Common myeloid progenitor, CD34-positive (primary cell): ENCODE measurements at places on chromosomes 5 and 9.

DNA sequence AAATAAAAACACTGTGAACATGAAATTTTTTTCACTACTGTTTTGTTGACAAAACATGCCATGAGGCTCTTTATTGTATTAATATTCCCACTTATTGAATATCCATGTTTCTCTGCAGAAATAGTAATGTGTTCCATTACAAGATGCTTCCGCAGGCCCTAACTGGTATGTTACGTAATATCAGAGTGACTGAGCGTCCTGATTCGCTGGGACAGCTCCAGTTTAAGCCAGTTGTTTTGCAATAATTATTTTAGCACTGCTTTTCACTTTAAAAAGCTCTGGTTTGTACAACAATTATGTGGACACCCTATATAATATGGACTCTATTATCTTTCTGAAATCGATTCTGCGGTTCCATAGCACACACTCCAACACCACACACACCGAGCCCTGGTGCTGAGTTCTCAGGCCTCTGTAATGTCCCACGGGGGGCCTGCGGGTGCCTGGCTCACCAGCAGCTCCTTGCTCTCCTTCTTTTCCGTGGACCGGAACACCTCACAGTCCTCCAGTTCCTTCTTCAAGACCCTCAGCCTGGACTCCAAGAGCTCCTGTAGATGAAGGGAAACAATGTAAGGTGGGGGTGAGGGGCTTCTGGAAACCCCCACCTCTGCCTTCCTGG lies 1.8 kb downstream of the TRIM7 start:
- H3K27me3 ChIP-seq = no peaks in the 10 kb centered on the region
- DNase-seq = peak; percentile 42
- peaks cover 31% of the 10 kb centered on the region for H3K4me1 ChIP-seq
- H3K4me3 ChIP-seq = no peak overlapping the region

GRCh38 chr5:35954175-35954574 lies 15.8 kb upstream of the CAPSL start:
- no peaks in the 10 kb centered on the region for H3K36me3 ChIP-seq
- H3K27ac ChIP-seq = no peak overlapping the region
- peaks cover 3% of the 10 kb centered on the region for H3K27me3 ChIP-seq
- DNase-seq = no peak
- no peak overlapping the region for H3K4me3 ChIP-seq
- H3K4me1 ChIP-seq = no peaks in the 10 kb centered on the region

GRCh38 chr9:124342776-124343485 lies 72.3 kb downstream of the PSMB7 start:
- H3K27ac ChIP-seq = no peak overlapping the region
- DNase-seq = no peak
- no peak overlapping the region for H3K4me3 ChIP-seq
- peaks cover 5% of the 10 kb centered on the region for H3K36me3 ChIP-seq
- no peaks in the 10 kb centered on the region for H3K27me3 ChIP-seq

- H3K27me3 ChIP-seq = no peaks in the 10 kb centered on the region
- no peak overlapping the region for H3K4me3 ChIP-seq
- H3K36me3 ChIP-seq = no peaks in the 10 kb centered on the region
- H3K27ac ChIP-seq = no peak overlapping the region
These were observed 551.8 kb upstream of the ZNF608 start for GRCh38 chr5:125298258-125298657.

- H3K4me1 ChIP-seq = no peaks in the 10 kb centered on the region
- H3K4me3 ChIP-seq = no peak overlapping the region
- peaks cover 52% of the 10 kb centered on the region for H3K27me3 ChIP-seq
- DNase-seq = no peak
These were observed 31.2 kb upstream of the CLPTM1L start for GRCh38 chr5:1375871-1376810.

- peaks cover 2% of the 10 kb centered on the region for H3K36me3 ChIP-seq
- H3K27me3 ChIP-seq = no peaks in the 10 kb centered on the region
- no peaks in the 10 kb centered on the region for H3K4me1 ChIP-seq
- no peak overlapping the region for H3K27ac ChIP-seq
These were observed 35.7 kb upstream of the SLC25A51 start for GRCh38 chr9:37939575-37940095.

DNA sequence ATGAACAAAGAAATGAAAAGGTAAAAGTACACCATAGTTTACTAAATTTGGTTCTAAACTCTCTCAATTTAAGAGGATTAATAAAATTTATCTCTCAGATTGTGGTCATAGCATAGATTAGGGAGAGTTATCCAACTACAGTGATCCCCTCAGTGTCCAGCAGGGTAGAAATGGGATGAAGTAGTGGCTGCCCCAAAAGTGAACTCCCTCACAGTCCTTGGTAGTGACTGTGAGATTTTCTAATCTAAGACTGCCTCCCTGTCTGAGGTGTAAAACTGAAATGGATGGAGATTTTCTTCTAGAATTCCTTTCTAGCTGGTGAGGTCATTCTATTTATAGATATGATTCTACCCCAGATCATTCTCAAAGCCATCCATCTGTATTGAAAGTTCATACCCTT lies 455.5 kb downstream of the ACTL7B start:
- no peak for DNase-seq
- no peaks in the 10 kb centered on the region for H3K27me3 ChIP-seq
- no peak overlapping the region for H3K27ac ChIP-seq
- H3K36me3 ChIP-seq = no peaks in the 10 kb centered on the region
